Activated T-helper 9 cell treated with anti-CD3 and anti-CD28 coated beads, Interleukin-2, amount 50 U/mL, for 16 hours (primary cell): ENCODE measurements at places on chromosomes 5 and 9.

- DNase-seq = no peak
Measured at GRCh38 chr9:12464910-12465512, 228.2 kb upstream of the TYRP1 start.

DNA sequence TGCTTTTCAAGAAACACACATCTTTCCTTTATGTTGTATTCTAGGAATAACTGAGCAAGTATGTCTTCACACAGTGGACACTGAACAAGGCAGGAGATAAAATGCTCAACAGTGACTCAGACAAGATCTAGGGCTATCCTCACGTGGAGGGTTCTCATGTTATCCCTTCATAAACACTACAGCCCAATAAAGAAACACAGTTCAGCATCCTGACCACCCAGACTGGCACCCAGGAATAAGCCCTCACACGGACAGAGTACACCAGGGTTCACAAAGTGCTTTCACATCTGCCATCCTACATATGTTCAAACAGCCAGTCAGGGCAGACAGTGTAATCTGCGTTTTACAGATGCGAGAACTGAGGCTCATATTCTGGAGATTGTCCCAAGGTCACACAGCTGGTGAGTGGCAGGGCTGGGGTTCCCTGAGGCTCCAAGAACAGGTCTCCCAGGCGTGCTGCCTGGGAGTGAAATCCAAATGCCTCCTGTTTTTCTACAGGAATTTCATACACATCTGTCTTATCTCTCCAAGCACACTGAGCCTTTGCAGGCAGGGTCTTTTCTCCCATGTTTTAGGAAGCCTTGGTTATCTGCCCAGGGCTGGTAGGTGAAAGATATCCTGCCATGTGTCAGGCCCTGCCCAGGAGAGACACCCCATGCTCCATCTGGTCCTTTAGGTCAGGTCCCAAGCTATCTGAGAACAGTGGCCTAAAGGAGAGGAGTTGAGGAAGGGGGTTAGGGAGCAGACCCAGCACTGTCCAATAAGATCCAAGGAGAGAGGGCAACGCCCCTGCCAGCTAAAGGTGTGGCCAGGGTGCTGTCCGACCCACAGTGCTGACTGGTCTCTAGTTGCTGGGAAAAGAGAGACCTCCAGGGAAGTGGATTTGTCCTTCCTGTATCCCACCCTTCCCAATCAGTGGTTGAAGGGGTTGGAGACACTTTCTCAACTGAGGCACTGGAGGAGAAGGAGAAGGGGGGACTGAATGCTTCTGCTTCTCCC lies 47.9 kb upstream of the XPA start:
- no peak for DNase-seq

- DNase-seq = no peak
Measured at GRCh38 chr5:133506181-133506580, 106.2 kb downstream of the FSTL4 start.

DNA sequence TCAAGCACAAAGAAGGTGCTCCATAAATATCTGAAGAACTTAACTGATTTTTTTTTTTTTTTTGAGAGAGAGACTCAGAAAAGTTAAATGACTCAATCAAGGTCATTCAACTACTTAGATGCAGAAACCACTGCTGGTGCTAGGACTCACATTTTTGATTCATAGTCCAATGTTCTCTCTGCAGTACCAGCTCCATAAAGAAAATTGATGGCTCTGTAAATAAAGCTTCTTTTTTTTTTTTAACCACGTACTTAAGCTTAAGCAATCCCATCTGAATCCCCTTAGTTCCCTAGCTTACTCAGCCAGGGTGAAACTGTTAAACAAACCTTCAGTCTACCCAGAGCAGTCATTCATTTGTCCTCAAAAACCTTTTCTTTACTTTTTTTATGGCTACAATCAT lies 657.0 kb upstream of the WWC1 start:
- no peak for DNase-seq

DNA sequence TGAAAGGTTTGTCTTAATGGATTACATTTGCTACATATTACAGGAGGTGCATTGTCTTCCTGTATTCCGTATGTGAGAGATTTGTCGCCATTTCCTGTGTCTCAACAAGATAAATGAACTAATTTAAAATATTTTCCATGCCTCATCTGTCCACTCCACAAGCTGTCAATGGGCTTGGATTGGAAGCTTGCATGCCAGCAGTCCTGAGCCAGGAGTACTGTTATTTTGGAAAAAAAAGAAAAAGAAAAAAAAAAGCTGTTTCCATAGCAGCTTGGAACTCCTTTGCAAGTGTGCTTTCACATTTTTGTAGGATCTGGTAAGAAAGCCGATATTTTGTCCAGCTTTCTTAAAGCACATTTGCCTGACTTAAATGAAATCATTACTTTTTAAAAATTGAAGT lies 330.8 kb downstream of the KDM4C start:
- no peak for DNase-seq

GRCh38 chr9:71136696-71137095 lies 15.3 kb upstream of the TRPM3 start:
- DNase-seq = no peak

- DNase-seq = no peak
Measured at GRCh38 chr9:18865542-18865941, 167.5 kb downstream of the SAXO1 start.

- no peak for DNase-seq
Measured at GRCh38 chr9:71921190-71921814, 9.9 kb downstream of the C9orf85 start.

DNA sequence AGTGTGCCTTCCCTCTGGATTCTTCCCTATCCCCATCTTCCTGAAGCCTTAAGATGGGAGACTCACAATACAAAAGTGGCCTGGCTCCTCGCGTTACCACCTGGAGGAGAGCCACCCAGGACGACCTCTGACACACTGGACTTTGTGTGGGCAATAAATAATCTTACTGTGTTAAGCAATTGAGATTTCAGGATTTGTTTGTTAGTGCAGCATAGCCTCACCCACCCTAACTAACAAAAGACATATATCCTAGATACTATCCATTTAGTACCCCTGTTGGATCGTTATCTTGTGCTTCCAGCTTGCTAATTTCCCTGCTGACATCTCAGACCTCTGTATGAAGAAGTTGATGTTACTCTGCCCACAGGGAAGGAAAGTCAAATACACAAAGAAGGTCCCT lies 7.9 kb downstream of the GABBR2 start:
- no peak for DNase-seq

DNA sequence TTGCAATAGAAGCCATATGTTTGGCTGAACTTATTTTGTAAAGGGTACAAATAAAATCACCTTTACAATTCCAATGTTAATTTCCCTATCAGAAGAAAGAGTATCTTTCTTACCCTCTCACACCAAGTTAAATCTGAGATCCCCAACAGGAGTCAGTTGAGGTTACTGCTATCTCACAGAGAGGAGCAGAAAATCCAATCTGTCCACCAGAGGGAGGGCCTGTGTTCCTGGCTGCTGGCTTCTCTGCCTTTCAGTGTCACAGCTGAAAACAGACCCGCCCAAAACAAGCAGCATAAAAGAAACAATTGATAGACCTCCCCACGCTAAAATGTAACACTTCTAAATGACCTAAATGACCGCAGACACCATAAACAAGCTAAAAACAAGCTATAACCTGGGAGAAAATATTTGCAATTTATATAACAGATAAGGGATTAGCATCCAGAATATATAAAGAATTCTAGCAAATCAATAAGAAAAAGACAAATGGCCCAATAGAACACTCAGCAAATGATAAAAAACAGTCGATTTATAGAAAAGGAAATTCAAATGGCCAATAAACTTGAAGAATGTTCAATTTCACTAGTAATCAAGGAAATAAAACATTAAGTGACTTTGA lies 24.5 kb upstream of the MVB12B start:
- DNase-seq = peak; percentile 5

DNA sequence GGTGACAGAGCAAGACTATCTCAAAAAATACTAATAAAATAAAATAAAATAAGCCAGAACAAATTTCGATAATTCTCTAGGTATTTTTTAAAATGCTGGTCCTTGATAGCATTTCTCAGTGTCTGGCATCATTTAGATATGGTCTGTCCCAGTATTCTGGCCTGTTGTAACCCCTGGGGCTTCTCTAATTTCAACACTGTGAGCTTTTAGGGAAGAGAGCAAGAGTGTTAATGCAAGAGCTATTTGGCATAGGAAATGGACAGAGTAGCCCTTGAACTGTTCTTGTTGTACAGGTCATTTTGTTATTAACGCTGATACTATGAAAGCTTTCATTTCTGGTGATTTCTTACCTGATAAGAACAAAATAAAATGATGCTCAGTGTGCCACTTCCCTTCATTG lies 112.2 kb upstream of the ZNF608 start:
- DNase-seq = no peak

DNA sequence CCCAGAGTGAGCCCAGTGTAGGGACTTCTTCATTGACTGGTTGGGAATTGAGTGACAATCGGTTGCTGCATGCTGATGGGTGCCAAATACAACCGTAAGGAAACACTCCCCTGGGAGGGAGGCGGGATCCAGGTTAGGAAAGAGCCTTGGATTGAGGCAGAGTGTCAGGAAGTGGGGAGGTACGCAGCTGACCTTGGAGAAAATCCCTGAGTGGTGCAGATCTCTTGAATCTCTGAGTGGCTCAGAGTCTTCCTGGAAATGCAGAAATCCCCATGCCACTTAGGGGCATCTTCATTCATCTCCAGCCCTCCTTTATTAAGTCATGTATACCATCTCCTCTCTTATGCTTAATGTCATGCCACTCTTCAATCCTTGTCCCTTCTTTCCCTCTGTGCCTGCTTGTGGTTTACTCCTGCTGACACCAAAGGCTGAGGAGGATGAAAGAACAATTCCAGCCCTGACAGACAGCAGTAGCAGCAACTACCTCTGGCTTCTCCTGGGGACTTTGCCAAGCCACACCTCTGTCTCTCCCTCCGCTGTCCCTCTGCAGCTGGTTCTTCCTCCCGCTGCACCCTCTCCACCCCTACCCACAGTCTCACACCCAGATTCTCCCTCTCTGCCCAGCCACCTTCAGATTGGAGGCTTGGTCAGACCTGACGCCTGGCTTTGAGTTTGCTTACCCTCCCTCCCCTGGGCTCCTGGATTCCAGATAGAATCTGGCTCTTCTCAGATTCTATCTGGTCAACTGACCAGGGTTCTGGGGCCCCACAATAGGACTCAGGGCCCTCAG lies 14.1 kb upstream of the LCP2 start:
- no peak for DNase-seq

DNA sequence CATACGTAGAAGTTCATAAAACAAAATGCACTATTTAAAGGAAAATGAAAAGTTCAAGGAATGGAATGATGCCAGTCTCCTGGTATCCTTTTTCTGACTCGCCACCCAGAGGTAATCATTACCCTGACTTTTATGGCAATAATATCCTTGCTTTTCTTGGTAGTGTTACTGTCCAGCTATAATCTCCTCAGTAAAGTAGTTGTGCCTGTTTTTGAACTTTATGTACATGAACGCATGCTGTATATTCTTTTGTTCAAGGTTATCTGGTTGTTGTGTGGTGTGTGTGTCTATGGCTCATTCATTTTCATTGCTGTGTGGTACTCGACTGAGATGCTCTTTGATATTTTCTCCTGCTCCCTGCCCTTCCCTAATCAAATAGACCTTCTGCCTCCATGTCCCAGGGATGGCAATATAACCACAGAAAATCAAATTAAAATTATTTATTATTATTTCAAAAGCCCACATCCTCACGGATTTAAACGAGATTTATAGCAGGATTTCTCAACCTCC lies 29.2 kb upstream of the FBP1 start:
- DNase-seq = no peak

DNA sequence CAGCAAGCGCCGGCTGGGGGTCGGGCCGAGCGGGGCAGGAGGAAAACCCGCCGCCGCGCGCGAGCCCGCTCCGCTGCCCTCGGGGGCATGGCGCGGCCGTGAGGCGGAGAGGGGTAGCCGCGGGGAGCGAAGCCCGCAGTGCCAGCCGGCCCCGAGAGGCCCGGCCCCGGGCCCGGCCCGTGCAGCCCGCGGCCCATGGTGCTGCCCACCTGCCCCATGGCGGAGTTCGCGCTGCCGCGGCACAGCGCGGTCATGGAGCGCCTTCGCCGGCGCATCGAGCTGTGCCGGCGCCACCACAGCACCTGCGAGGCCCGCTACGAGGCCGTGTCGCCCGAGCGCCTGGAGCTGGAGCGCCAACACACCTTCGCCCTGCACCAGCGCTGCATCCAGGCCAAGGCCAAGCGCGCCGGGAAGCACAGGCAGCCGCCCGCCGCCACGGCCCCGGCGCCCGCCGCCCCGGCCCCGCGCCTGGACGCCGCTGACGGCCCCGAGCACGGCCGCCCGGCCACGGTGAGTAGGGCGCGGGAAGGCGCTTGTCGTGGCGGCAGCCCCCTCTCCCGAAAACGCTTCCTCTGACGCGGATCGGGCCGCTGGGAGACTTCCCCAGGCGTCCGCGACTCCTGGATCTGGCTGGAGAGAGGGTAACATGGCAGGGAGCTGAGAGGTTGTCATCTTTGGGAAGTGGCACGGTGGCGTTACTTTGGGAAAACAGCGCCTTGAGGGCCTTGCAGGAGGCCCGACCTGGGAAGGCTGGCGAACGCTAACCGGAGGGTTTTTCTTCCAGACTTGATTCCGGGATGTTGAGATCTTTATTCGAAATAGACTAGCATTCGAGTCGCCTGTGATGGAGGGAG lies 523 bp downstream of the MAML1 start:
- DNase-seq = peak; percentile 26
